IMR-90 (cell line): ENCODE measurements at places on chromosomes 6 and 20.

DNA sequence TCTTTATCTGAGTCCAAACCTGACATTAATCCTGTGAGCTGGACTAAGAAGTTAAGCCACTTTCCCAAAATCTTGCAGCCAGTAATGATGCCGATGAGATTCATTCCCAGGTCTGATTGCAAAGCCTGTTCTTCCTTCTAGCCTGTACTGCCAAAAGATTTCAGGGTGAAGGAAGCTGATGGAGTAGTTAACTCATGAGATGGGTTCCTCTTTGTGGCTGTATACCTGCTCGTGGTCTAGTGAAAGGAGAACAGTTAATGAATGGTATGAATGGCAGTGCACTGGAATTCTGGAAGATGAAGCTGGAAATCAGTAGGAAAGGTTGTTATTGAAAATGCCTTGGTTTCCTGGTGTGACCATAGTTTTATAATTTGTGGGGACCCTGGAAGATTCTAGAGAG is 112.0 kb downstream of the FYN start:
- DNase-seq = no peak

DNA sequence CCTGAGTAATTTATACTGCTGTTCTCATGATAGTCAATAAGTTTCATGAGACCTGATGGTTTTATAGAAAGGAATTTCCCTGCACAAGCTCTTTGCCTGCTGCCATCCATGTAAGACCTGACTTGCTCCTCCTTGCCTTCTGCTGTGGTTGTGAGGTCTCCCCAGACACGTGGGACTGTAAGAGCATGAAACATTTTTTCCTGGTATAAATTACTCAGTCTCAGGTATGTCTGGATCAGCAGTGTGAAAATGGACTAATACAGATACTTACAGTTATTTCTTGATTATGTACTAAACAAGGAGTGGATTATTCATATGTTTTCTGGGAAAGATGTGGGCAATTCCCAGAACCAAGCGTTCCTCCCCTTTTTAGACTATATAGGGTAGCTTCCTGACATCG is 1.9 kb upstream of the TRIM38 start:
- no peak for DNase-seq

DNA sequence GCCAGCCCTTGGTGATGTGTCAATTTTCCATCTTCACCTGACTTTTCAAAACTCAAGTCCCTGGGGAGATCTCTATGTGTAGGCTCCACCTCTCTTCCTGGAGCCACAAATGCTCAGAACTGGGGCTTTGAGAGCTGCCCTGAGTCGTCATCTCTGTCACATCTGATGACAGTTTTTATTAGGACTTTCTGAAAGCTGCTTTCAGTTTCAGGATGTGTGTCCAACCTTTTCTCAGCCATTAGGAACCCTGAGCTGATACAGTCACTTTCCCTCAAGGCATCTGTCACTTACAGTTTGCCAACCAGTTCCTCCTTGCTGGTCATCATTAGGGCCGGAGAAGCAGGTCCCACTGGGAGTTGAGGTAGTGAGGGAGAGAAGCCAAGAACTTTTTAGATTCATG is 365.9 kb upstream of the CHD6 start:
- DNase-seq = no peak

DNA sequence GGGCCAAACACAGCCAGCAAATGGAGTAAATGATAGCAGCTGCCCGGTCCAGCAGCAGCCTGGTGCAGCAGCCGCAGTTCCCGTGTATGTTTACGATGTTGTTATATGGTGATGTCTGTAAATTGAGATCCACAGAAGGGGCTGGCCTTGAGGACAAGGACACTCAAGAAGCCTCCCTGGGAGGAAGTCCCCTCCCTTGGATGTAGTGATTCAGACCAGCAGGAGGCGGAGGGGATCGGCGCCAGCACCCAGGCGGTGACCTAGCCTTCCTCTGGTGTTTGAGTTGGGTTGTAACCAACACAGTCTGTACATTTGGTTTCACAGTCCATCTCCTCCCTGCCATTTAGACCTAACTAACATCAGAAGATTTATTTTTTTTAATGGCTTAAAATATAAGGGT is 187.8 kb downstream of the SYNDIG1 start:
- peak; percentile 22 for DNase-seq

- DNase-seq = no peak
These were observed 74.0 kb upstream of the MYL9 start for GRCh38 chr20:36467076-36467999.

DNA sequence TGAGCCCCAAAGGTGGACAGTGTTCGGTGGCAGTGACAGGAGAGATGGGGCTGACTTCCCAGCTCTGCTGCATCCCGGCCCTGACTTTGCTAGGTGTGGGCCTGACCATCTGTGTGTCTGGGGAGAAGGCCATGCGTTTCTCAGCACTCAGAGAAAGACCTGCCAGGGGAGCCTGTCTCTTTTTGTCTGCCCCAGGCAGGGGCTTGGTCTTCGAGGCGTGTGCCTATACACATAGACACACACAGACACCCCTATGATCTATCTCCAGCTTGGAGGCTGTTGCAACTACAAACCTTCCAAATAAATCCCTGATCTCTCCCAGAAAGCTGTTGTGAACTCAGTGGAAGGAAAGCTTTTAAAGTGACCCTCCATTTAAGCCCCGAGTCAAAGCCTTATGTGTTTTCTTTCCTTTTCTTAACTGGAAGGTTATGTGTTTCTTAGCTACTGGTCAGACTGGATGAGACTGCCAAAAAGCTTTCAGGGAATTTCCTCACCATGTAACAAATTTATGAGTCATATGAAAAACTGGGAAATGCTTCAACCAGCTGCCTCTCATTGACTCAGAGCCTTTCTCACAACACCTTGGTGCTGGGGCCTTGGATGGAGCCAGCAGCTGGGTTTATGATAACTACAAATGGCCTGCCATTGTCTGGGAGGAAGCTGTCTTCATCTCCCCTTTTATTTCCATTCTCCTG is 102.6 kb downstream of the CDC5L start:
- peak; percentile 99 for DNase-seq

DNA sequence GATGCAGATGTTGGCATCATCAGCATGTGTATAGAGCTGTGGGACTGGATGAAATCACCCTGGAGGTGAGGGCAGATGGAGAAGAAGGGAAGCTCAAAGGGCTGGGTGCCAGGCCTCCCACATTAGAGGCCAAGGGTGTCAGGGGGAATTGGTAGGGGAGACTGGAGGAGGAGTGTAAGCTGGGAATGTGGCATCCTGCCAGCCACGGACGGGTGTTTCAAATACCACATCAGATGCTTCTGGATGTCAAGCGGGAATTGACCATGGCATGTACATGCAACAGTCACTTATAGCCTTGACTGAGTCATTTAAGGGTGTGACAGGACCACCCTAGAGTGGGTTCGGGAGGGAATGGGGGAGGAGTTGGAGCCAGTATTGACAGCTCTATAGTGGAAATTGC is 9.6 kb downstream of the ERGIC3 start:
- peak; percentile 13 for DNase-seq

DNA sequence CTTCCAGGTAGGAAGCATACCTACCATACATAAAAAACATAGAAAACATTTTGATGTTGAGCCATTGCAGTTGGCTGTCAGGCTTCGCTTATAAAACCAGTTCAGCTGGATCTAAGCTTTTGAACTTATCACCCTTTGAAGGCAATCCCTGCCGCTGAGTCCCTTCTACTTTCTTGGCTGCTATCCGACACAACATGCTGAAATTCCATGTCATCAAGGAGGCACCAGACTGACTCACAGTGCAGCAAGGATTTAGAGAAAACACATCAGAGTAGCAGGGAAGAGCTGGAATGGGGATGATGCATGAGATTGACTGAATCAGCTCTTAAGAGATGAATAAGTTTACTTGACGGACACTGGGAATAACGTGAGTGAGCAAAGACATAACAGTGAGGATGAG is 135.0 kb upstream of the MAN1A1 start:
- peak; percentile 94 for DNase-seq

DNA sequence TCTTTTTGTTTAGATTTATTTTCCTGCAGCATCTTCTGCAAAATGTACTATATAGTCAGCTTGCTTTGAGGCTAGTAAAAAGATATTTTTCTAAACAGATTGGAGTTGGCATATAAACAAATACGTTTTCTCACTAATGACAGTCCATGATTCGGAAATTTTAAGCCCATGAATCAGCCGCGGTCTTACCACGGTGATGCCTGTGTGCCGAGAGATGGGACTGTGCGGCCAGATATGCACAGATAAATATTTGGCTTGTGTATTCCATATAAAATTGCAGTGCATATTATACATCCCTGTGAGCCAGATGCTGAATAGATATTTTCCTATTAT is 3.2 kb downstream of the FOXC1 start:
- DNase-seq = peak; percentile 93

DNA sequence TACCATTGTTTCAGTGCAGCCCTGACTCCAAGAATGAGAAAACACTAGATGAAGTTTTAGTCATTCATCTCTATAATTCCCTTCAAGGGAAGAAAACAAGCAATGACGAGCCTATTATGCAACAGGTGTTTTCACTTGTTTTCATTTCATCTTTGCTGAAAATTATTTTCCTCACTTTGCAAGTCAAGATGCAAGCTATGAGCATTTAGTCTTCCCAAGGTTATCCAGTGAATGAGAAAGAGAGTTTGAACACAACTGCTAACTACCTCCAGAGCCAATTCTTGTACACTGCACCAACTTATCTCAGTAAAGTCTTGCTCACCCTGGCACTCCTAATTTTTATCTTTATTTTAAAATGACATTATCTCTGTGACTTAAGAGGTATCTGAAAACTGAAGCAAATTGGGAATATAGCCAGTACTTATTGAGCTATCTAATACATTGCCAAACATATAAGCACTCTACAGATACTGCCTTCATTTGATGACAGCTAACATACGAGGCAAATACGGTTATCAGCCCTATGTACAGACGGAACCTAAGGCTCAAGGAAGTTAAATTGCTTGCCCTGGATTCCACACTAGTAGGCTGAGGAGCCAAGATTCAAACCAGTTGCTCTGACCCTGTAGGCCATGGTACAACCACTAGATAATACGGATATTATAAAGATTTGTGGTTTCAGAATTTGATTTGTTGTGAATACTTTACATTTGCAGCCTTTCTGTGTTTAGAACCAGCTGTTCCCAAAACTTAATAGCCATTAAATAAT is 36.8 kb downstream of the MOXD1 start:
- no peak for DNase-seq

GRCh38 chr6:34595332-34596184 is 39.4 kb upstream of the SPDEF start:
- DNase-seq = peak; percentile 52

GRCh38 chr6:149895048-149895590 is 2.8 kb downstream of the RAET1E start:
- peak; percentile 87 for DNase-seq

DNA sequence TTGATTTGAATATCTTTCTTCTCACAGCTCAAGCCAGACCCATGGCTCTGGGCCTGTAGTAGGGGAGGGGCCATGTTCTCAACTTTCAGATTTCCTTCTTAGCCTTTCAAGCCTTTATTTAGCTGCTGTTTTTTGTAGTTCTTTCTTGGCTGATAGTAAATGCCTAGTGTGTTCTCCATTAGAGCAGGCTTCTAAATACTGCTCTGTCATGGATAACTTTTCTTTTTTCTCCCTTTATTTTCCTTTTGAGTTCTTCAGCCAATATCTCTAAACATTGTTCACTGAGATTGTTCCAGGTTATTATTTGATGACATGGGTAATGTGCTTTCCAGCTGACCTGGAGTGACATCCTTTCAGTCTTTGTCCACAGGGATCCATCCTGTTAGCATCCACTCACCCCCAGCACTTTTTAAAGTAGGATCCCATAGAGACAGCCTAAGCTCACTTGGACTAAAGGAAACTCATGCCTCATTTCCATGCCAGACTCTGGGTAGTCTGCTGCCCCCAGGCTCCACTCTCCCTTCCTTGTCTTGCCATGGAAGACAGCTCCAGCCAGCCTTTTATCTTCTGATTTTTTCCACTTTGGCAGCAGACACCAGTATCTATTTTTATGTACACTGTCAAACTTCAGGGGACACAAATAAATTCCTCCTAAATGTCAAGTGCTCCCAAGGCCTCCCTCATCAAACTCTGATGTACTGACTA is 645.6 kb downstream of the RNF144B start:
- DNase-seq = no peak

- DNase-seq = peak; percentile 3
These were observed 2.7 kb upstream of the PAX1 start for GRCh38 chr20:21702553-21703470.

GRCh38 chr6:55868771-55869479 is 6.5 kb downstream of the BMP5 start:
- peak; percentile 75 for DNase-seq

GRCh38 chr6:112232845-112233256 is 21.5 kb downstream of the LAMA4 start:
- peak; percentile 80 for DNase-seq

GRCh38 chr6:72931325-72931887 is 293.9 kb downstream of the KHDC1L start:
- no peak for DNase-seq

GRCh38 chr6:43953794-43954310 is 173.4 kb downstream of the MRPL14 start:
- DNase-seq = no peak

- DNase-seq = peak; percentile 80
These were observed 3.1 kb upstream of the AKIRIN2 start for GRCh38 chr6:87705070-87705691.

DNA sequence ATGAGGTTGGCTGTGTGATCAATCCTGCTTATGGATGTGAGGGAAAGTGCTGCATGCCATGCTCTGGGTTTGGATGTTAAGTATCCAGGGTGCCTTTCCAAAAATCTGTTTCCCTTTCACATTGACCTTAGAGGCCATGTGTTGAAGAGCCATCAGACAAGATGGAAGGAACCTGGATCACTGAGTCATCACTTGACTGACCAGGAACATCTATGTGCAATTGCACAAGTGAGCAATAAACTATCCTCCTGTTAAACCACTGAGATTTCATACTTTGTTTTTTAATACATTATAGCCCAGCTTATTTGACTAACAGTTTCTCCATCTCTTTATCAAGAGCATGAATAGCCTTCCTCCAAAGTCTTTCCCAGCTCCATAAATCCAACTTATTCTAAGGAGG is 17.8 kb upstream of the TMEM14A start:
- DNase-seq = no peak

DNA sequence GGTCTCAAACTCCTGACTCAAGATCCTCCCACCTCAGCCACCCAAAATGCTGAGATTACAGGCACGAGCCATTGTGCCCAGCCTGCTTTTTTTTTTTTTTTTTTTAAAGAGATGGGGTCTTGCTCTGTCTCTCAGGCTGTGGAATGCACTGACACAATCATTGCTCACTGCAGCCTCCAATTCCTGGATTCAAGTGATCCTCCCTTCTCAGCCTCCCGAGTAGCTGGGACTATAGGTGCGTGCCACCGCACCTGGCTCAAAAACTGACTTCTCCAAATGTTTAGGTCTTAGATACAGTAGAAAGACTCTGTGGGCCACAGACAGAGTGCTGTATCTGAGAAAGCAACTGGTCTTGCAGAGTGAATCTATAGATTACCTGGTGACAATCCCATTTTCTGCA is 31.1 kb upstream of the SLC4A11 start:
- DNase-seq = no peak

GRCh38 chr20:57698867-57699275 is 10.9 kb downstream of the PMEPA1 start:
- no peak for DNase-seq
